ENCODE measurements at places on chromosomes 2 and 18.

DNA sequence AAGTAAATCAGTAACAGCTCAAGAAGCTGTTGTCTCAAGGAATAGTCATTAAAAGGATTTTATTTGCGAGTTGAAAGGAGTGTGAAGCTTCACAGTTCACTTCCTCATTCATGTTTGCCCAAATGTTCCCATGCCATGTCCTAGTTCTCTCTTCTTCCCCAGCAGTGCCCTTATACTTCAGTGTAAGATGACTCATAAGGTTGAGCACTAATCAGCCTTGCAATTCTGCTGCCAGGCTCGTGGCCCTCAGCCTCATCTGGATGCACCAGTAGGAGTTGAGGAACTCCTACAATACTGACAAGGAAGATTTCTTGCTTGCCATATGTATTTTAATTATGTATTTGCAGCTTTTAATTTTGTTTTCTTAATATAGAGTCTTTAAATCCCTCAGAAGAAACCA lies 1980.4 kb downstream of the SUCLG1 start:
- no peak for DNase-seq

DNA sequence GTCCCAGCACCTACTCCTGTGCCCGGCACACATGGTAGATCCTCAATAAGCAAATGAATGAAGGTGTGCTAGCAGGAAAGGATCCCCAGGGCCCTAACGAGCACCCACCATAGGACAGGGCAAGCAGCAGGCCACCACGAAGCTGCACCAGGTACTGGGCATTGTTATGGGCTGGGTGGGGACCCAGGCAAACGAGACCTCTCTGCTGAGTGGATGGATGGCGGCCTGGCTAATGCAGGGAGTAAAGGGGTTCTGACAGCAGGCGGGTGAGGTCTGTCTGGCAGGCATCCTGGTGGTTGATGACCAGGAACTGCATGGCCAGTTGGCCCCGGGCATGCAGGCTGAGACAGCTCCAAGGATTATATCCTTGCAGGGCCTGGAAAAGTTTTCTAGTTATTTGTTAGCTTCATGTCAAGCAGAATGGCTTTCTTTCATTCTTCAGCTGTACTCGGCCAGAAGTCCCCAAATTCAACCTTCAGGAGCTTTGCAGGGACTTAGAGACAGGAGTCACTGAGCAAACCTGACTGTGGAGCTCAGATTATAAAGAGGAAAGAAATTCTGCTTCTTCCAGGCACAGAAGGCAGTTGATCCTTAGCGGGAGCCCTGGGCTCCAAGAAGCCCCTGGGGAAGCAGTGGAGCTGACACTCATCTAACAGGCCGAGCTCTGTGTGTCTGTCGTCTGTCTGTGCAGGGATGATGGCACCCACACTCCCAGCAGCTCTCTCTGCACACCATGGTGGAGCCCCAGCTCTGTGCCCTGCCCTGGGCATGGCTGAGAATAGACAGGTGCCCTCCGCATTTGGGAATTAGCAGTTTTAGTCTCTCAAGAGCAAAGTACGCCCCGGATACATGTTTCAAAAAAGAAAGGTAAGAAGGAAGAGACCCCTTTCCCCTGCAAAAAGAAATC lies 51.2 kb downstream of the SDC1 start:
- DNase-seq, result no peak

- no peak for DNase-seq
Measured at GRCh38 chr2:19104503-19104902, 253.9 kb downstream of the OSR1 start.

- no peak for DNase-seq
Measured at GRCh38 chr18:55406451-55406991, 181.5 kb downstream of the TCF4 start.

DNA sequence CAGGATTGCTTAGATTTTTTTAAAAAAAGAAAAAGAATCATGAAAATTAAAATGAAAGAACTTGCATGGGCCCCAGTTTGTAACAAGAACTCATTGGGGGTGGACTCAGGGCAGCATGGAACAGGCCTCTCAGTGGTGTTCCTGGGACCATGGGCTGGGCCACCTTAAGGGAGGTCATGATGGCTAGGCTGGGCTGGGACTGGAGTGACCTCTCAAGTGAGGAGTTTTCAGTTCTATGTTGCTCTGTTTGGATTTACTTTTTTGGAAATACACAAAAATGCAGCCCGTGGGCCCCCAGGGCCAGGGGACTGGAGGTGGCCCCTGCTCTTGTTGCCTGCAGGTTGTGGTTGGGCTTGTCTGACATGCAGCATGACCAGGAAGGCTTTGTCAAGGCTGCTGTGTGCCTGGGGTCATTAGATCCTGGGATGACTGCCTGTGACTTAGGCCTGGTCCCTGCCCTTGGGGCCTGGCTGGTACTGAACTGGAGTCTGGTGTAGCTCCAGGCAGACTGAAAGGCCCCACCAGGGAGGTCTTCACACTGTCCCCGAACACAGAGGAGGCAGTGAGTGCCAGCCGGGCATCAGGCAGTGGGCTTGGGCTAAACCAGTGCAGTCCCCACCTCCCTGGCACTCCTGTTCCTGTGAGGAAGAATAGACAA lies 115.6 kb downstream of the GLI2 start:
- no peak for DNase-seq

DNA sequence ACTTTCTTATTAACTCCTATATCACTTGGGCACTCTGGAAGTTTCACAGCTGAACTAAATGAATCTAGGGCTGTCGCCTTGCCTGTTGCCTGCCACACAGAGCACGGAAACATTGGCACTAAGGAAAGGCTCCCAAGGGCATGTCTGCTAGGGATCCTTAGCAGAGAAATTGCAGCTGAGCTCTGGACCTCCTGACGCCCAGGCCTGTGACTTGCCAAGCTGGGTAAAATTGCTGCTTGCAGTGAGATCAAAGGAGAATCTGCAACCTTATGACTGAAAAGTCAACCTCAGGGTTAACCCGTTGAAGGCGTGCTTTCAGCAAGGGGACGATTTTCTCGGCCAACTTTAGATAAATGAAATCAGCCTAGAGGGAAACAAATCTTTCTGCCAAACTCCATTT lies 189.8 kb downstream of the NCK2 start:
- no peak for DNase-seq

DNA sequence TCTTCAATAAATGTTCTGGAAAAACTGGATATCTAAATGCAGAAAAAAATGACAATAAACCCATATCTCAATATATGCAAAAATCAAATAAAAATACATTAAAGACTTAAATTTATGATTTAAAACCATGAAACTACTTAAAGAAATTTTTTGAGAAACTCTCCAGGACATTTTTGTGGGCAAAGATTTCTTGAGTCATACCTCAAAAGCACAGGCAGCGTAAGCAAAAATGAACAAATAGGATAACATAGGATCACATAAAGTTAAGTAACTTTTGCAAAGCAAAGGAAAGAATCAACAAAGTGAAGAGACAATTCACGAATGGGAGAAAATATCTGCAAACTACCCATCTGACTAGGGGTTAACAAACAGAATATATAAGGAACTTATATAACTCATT lies 1545.5 kb downstream of the SUCLG1 start:
- no peak for DNase-seq

- no peak for DNase-seq
Measured at GRCh38 chr2:105384216-105384615, 14.6 kb downstream of the FHL2 start.

DNA sequence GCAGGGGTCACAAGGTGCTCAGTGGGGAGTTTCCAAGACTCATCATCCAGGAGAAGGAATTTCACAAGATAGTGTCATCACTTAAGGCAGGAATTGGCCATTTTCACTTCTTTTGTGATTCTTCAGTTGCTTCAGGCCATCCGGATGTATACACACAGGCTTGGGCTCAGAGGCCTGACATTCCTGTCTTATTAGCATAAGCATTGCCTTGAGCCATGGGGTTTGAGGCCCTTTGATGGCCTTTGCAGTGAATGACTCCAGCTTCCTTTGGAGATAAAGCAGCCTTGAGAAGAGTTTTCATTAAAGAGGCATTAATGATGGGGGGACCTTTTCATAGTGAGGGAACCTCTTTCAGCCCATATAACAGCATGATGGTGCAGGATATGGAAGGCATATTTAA lies 366.0 kb upstream of the CNTNAP5 start:
- no peak for DNase-seq

- no peak for DNase-seq
Measured at GRCh38 chr2:71504611-71505010, 51.2 kb downstream of the DYSF start.

GRCh38 chr2:116732322-116732721 lies 1082.2 kb upstream of the DDX18 start:
- no peak for DNase-seq

DNA sequence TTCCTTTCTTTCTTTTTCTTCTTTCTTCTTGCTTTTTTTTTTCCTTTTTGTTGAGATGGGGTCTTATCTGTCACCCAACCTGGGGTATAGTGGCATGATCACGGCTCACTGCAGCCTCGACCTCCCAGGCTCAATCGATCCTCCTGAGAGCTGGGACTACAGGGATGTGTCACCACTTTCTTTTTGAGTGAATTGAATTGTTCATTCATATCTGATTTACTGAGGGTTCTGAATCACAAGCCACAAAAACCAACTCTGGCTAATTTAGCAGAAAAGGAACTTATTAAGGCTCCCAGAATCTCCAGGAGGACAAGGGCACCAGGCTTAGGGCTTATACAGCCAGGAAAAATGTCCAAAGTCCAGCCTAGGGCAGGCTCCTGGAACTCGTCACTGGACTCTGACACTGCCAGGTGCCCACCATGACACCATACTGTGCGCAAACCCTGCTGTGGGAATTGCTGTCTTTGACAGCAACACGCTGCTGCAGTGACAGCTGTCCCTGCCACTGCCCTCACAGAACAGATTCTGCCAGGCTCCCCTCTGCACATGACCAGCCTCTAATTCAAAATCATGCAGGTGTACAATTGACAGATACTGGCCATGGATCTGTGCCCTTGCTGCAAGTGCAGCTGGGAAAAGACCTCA lies 42.9 kb upstream of the EML6 start:
- DNase-seq, result peak; percentile 54

DNA sequence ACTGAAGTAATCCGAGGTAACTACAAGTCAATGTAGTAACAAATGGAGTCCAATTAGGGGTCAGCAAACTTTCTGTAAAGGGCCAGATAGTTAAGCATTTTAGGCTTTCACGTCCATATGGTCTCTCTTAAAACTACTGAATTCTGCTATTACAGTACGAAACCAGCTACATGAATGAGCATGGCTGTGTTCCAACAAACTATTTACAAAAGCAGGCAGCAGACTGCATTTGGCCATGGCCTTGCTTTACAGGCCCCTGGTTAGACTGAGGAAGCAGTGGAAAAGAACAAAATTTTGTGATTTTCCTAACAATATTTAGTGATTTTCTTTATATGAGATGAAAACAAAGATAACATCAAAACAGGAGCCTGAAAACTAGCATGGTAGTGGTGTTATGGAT lies 64.0 kb downstream of the RTN4 start:
- no peak for DNase-seq

DNA sequence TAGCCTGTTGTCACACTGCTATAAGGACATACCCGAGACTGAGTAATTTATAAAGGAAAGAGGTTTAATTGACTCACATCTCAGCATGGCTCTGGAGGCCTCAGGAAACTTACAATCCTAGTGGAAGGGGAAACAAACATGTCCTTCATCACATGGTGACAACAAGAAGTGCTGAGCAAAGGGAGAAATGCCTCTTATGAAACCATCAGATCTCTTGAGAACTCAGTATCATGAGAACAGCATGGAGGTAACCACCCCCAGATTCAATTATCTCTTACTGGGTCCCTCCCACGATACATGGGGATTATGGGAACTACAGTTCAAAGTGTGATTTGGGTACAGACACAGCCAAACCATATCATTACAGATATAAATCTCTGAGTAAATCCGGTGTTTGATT lies 148.7 kb downstream of the PRPF40A start:
- DNase-seq, result no peak

DNA sequence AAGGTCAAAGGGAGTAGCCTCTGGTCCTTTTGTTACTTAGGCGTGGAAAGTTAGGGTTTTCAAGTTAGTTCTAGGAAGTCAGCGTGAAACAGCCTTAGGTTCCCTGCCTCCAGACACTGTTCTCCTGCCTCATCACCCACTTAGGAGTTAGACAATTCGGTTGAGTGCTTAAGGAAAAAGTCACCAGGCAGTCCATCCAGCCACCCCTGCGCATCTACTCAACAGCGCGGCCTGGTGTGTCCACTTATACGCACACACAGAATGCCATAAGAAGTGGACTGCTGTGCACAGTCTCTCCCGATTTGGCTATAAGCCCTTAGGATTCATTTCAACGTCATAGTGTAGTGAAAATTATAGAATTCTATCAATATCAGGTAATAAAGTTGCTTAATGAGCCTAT lies 470.8 kb upstream of the TNP1 start:
- DNase-seq, result no peak

- DNase-seq, result no peak
Measured at GRCh38 chr2:236157366-236157765, 10.8 kb downstream of the GBX2 start.

GRCh38 chr18:47981320-47981719 lies 50.9 kb upstream of the SMAD2 start:
- peak; percentile 67 for DNase-seq

GRCh38 chr2:11864724-11865123 lies 118.3 kb downstream of the LPIN1 start:
- no peak for DNase-seq

DNA sequence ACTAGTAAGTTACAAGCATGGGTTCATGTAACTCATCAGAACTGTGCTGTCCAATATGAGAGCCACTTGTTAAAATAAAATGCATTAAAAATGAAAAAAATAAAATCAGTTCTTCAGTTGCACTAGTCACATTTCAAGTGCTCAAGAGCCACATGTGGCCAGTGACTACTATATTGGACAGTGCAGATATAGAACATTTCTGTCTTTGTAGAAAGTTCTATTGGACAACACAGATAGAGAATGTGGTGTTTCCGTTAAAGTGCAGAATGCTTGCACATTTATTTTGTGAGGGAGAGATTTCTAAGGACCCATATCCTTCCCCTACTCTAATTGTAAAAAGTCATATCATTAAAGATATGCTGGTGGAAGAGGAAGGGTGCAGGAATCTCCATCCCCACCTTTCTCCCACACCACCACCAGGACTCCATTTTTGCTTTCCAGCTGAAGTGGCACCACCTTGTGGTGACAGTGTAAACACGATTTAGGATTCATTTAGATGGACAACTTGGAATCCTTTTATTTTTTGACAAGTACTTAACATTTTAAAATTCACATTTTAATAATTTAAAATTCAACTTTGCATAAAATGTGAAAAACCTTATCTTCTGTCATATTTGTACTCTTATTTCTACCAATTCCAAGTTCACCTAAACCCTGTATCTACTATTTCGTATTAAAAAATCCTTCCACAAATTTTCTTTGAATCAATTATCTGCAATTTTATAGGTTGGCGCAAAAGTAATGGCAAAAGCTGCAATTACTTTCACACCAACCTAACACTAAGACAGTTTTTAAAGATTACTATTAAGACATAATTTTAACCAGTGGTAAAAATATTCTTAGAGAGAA lies 9.4 kb upstream of the CD302 start:
- DNase-seq, result peak; percentile 76

GRCh38 chr2:120797421-120798221 lies 62.0 kb downstream of the GLI2 start:
- no peak for DNase-seq

GRCh38 chr2:18178736-18179349 lies 300.4 kb downstream of the KCNS3 start:
- DNase-seq, result peak; percentile 90

GRCh38 chr2:173370198-173370597 lies 15.5 kb downstream of the CDCA7 start:
- DNase-seq, result no peak

Measured in Karpas-422 (cell line).